ENCODE measurements at places on chromosomes 5 and 9.

- no peak for DNase-seq
These were observed 163.6 kb upstream of the RORB start for GRCh38 chr9:74333384-74334032.

- DNase-seq: no peak
These were observed 133.0 kb downstream of the ZSWIM6 start for GRCh38 chr5:61465066-61465465.

- no peak for DNase-seq
These were observed 56.3 kb downstream of the FNIP1 start for GRCh38 chr5:131740477-131740876.

GRCh38 chr5:77167695-77168121 lies 42.8 kb upstream of the PDE8B start:
- no peak for DNase-seq

GRCh38 chr5:173395257-173395932 lies 67.2 kb upstream of the STC2 start:
- no peak for DNase-seq

- DNase-seq: no peak
These were observed 16.4 kb upstream of the RUFY1 start for GRCh38 chr5:179533907-179534306.

- no peak for DNase-seq
These were observed 18.1 kb downstream of the KDM3B start for GRCh38 chr5:138370537-138370936.

- DNase-seq: no peak
These were observed 25.8 kb upstream of the ZBTB34 start for GRCh38 chr9:126834672-126835071.

GRCh38 chr9:108283696-108284095 lies 572.1 kb downstream of the ACTL7B start:
- DNase-seq: no peak

DNA sequence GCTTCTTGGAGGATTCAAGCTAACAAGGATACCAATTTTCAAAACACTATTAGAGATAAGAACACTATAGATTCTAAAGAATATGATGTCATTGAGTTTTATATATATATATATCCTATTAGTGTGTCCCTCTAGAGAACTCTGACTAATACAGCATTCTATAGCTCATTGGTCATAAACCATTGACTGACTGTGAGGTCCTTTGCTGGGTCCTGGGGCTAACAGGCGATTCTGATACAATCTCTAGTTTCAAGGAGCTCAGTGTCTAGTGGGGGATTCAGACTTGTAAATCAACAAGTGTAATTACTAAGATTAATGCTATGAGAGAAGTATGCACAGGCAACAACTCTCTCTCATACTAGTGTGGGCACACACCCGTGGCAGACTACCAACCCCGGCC lies 234.5 kb downstream of the DENND1A start:
- DNase-seq: no peak

DNA sequence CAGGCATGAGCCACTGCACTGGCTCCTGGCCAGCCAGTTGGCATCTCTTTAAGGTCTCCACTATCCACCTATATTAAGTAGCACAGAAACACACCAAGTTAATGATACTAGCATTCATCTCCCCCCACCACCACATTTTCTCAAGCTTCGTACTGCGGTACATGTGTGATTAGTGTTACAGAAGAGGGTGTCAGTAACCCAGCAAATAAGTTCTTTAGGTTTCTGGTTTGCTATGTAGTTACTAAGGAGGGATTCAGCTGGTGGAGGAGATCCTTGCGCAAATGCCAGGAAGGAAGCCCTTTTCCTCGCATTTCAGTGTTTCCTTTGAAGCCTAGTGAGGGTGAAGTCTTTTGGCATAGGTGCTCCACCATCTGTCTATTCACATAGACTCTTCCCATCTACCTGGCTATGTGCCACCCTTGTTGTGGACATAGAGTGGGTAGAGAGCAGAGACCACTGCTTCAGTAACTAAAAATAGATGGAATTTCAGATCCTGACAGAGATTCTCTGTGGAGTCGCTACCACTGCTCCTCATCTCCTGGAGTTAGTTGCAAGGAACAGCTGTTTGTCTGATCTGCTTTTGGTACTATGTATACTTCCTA lies 16.7 kb downstream of the UBE2D2 start:
- DNase-seq: no peak
